ENCODE measurements at places on chromosomes 5 and 9. TPM values are rescaled to one million over a fixed set of nuclear protein-coding genes. Genes with fewer than 3 reads are reported as not detected.
A peak's percentile ranks its signal among the peaks of the same experiment; 100 is the strongest.

ADRB2 gene
- 0.21 TPM for total RNA-seq

DNA sequence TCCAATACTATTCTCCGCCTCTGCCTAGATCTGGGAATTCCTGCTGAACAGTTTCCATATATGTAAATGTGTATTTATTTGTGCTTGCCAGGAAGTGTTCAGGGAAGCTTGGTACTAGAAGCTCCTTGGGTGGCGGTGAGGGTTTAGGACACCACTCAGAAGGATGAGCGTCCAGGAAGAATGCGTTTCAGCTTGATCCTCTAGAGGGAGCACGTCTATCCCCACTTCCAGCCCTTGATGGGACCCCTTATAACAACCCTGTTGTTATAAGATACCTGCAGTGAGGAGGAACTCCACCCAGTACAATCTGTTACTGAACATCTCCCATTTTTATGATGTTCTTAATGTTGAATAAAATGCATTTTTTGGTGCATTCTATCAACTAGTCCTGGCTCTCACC is 88.9 kb downstream of the CYFIP2 start:
- peak; percentile 31 for ATAC-seq

DNA sequence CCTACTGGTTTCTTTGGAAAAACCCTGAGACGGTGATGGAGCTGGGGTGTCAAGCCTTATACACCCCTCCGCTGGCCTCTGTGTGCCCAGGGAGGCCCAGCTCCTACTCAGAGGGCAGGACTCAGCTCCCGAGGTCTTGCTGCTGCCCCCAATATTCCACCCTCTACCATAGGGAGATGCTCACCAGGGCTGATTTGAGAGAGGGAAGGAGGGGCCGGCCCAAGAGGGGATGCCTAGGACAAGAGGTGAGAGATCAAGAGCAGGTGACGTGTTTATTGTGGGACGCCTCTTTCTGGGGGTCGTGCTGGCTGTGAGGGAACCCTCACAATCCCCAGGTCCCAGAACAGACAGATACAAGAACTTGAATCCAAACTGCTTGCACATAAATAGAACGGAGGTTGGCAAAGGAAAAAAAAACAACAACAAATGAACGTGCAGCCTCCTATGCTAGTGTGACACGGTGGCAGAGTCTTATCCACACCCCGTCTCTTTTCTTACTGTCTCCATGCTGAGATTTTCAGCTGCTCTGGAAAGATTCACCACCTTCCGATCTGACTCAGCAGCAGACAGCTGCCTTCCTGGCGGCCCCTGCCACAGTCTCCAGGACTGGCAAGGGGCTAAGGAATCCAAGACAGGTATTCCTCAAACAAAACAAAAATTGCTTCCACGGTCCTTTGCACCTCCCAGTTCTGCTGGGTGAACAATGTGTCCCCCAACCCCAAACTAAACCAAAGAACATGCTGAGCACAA is 22.3 kb downstream of the FABP6 start:
- no peak for ATAC-seq

GRCh38 chr5:159419576-159419975 is 89.3 kb upstream of the IL12B start:
- no peak for ATAC-seq

DNA sequence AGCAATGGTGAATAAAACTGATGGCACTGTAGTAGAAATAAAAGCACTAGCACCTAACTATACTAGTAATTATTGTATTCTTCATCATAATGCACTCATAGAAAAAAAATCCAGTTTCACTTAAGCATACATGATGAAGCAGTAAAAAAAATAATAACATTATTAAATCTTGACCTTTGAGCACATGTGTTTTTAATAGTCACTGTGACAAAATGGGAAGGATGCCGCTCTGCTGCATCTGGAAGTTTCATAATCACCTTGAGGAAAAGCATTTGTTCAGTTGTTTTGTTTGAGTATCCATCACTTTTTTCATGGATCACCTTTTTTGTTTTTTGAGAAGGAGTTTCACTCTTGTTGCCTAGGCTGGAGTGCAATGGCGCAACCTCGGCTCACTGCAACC is 13.2 kb downstream of the OR2K2 start:
- ATAC-seq: no peak

Data from motor neuron (in vitro differentiated cells).